ENCODE measurements at places on chromosomes 4 and X.

- H3K4me3 ChIP-seq = no peak overlapping the region
- no peak for DNase-seq
- no peaks in the 10 kb centered on the region for H3K27me3 ChIP-seq
- H3K27ac ChIP-seq = no peak overlapping the region
- H3K36me3 ChIP-seq = no peaks in the 10 kb centered on the region
Observed at GRCh38 chrX:106935175-106935574, 15.0 kb downstream of the CLDN2 start.

- DNase-seq = no peak
- no peaks in the 10 kb centered on the region for H3K27me3 ChIP-seq
- H3K4me1 ChIP-seq = peaks cover 10% of the 10 kb centered on the region
- H3K27ac ChIP-seq = no peak overlapping the region
Observed at GRCh38 chr4:81664079-81664478, 192.4 kb upstream of the RASGEF1B start.

GRCh38 chr4:6318206-6318605, 48.6 kb downstream of the WFS1 start:
- H3K36me3 ChIP-seq = no peaks in the 10 kb centered on the region
- no peaks in the 10 kb centered on the region for H3K4me1 ChIP-seq
- H3K27me3 ChIP-seq = no peaks in the 10 kb centered on the region
- H3K27ac ChIP-seq = no peak overlapping the region
- H3K4me3 ChIP-seq = no peak overlapping the region

- no peaks in the 10 kb centered on the region for H3K27me3 ChIP-seq
- H3K36me3 ChIP-seq = peaks cover 17% of the 10 kb centered on the region
- H3K27ac ChIP-seq = peak overlapping the region; percentile 24
Observed at GRCh38 chr4:86816501-86817273, 32.5 kb downstream of the SLC10A6 start.

DNA sequence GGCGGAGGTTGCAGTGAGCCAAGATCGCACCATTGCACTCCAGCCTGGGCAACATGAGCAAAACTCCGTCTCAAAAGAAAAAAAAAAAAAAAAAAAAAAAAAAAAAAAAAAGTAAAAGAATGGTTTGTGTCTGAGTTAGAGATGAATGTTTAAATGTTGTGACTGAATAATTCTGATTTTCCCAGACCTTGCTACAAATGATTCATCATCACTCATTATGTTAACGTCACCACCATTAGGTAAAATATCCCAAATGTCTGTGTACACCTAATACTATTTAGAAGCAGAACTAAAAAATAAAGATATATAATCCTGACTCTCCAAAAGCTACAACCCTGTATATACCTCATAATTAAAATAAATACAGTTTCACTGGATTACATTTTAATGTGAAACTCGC, 70.8 kb downstream of the HHIP start:
- DNase-seq = no peak
- no peaks in the 10 kb centered on the region for H3K4me1 ChIP-seq
- H3K27me3 ChIP-seq = no peaks in the 10 kb centered on the region
- no peak overlapping the region for H3K27ac ChIP-seq

DNA sequence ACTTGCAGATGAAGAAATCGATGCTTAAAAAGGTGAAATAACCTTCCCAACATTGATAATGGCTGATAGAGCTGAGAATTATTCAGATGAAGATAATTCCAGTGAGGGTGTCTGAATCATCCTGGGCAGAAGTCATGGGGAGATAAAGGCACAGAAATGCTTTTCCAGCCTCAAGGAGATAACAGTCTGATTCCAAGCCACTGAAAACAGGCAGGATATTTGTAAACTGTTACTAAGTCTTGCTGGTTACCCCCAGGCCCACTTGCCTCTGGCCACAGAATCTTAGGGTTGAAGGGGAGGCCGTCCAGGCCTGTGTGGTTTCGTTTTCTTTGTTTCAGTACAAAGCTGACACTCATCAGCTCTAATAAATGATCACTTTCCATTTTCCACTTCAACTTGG, 158.5 kb downstream of the SH3KBP1 start:
- H3K4me1 ChIP-seq = no peaks in the 10 kb centered on the region
- H3K27me3 ChIP-seq = no peaks in the 10 kb centered on the region
- H3K36me3 ChIP-seq = no peaks in the 10 kb centered on the region
- no peak overlapping the region for H3K27ac ChIP-seq
- DNase-seq = no peak

DNA sequence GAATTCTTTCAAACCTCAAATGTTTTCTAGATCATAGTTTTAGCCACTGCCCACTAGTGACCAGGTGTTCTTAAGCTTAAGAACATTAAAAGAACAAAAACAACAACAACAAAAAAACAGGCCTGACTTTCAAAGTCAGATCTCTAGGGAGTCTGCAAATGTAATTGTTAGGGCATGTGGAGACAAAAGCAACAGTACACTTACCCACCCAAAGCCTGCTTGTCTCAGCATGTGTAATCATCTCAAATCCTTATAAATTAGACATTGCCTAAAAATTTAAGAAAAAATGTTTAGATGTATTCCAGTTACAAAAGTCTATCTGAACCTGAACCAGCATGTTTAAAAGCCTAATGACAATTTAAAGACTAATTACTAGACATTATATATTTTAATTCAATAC, 79.9 kb downstream of the SLC7A11 start:
- H3K4me1 ChIP-seq = no peaks in the 10 kb centered on the region
- DNase-seq = no peak
- H3K27me3 ChIP-seq = no peaks in the 10 kb centered on the region
- H3K27ac ChIP-seq = no peak overlapping the region
- H3K36me3 ChIP-seq = no peaks in the 10 kb centered on the region
- H3K4me3 ChIP-seq = no peak overlapping the region

- H3K27me3 ChIP-seq = no peaks in the 10 kb centered on the region
- no peak overlapping the region for H3K4me3 ChIP-seq
- no peaks in the 10 kb centered on the region for H3K4me1 ChIP-seq
- DNase-seq = no peak
Observed at GRCh38 chrX:68922013-68922412, 93.2 kb downstream of the EFNB1 start.

- H3K4me1 ChIP-seq = no peaks in the 10 kb centered on the region
- H3K4me3 ChIP-seq = no peak overlapping the region
- DNase-seq = no peak
- no peaks in the 10 kb centered on the region for H3K36me3 ChIP-seq
- no peaks in the 10 kb centered on the region for H3K27me3 ChIP-seq
Observed at GRCh38 chr4:169940460-169940859, 85.7 kb downstream of the MFAP3L start.

- no peak overlapping the region for H3K4me3 ChIP-seq
- DNase-seq = no peak
- peaks cover 18% of the 10 kb centered on the region for H3K27me3 ChIP-seq
- H3K27ac ChIP-seq = no peak overlapping the region
- no peaks in the 10 kb centered on the region for H3K4me1 ChIP-seq
- H3K36me3 ChIP-seq = no peaks in the 10 kb centered on the region
Observed at GRCh38 chr4:42391981-42392380, 5.3 kb upstream of the SHISA3 start.

- H3K27ac ChIP-seq = no peak overlapping the region
- no peak for DNase-seq
- H3K4me3 ChIP-seq = no peak overlapping the region
- no peaks in the 10 kb centered on the region for H3K4me1 ChIP-seq
- H3K27me3 ChIP-seq = no peaks in the 10 kb centered on the region
Observed at GRCh38 chr4:124525524-124525923, 187.0 kb downstream of the ANKRD50 start.

DNA sequence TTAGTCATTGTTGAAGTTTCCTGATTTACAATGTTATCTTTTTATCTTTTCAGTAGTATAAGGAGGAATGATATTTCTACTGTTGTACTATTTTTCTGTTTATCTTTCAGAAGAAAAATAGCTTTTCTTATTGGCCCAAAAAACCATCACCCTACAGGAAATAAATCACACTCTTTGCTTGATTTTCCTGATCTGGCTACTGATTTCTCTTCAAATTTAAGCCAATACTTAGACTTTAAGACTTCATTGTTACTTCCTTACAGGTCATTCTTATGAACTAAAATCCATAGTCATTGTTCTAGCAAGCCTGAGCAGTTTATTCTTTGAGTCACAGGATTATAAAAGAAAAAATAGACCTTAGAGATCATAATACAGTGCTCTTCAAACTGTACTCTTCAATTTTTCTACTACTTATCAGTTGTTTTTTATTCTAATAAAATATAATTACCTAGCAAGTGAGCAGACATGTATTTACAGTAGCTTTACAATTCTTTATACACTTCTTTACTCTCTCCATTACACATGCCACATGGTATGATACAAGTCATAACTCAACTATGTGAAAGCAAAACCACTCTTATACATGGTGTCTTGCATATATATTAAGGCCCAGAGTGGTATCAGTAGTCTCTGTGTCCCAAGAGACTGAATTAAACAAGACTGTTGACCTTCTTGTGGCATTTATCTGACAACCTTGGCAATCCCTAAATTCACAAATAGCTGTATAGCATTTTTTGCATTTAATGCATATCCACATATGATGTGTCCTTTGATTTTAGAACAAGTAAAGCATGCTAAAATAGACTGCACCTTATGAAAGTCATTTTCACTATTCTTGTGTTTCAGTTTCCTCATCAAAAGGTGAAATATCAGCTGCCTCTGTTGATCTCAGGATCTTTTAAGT, 47.9 kb downstream of the TET2 start:
- no peaks in the 10 kb centered on the region for H3K36me3 ChIP-seq
- no peak for DNase-seq
- H3K27ac ChIP-seq = no peak overlapping the region
- peaks cover 46% of the 10 kb centered on the region for H3K4me1 ChIP-seq
- no peak overlapping the region for H3K4me3 ChIP-seq
- no peaks in the 10 kb centered on the region for H3K27me3 ChIP-seq

- H3K4me1 ChIP-seq = no peaks in the 10 kb centered on the region
- H3K36me3 ChIP-seq = no peaks in the 10 kb centered on the region
- no peak overlapping the region for H3K27ac ChIP-seq
Observed at GRCh38 chr4:18113710-18114331, 92.3 kb upstream of the LCORL start.

GRCh38 chr4:112546476-112546875, 30.5 kb upstream of the NEUROG2 start:
- no peaks in the 10 kb centered on the region for H3K36me3 ChIP-seq
- H3K27ac ChIP-seq = no peak overlapping the region
- H3K4me1 ChIP-seq = no peaks in the 10 kb centered on the region
- H3K27me3 ChIP-seq = no peaks in the 10 kb centered on the region
- DNase-seq = no peak

DNA sequence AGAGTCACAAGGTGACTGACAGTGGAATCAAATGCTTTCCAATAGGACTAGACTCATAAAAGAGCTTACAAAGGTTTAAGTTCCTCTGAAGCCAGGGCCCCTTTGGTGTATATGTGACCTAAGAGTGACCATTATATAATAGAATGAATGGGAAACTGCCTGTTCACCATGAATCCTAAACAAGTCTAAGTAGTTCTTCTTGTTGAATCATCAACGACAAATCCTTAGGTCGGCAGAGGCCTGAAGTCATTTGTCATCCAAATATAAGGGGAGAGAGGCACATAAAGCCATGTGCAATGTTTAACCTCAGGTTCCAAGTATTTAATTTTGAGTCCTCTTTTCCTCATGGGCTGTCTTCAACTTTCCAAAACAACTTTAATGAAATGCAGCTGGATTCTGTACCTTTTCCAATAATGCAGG, 122.4 kb downstream of the RASL11B start:
- H3K27ac ChIP-seq = no peak overlapping the region
- H3K4me3 ChIP-seq = no peak overlapping the region
- no peaks in the 10 kb centered on the region for H3K27me3 ChIP-seq
- DNase-seq = no peak
- H3K4me1 ChIP-seq = peaks cover 12% of the 10 kb centered on the region

GRCh38 chr4:55491486-55491885, 55.2 kb downstream of the CLOCK start:
- peaks cover 10% of the 10 kb centered on the region for H3K36me3 ChIP-seq
- H3K27ac ChIP-seq = no peak overlapping the region
- DNase-seq = no peak
- no peaks in the 10 kb centered on the region for H3K4me1 ChIP-seq
- H3K27me3 ChIP-seq = no peaks in the 10 kb centered on the region
- no peak overlapping the region for H3K4me3 ChIP-seq

DNA sequence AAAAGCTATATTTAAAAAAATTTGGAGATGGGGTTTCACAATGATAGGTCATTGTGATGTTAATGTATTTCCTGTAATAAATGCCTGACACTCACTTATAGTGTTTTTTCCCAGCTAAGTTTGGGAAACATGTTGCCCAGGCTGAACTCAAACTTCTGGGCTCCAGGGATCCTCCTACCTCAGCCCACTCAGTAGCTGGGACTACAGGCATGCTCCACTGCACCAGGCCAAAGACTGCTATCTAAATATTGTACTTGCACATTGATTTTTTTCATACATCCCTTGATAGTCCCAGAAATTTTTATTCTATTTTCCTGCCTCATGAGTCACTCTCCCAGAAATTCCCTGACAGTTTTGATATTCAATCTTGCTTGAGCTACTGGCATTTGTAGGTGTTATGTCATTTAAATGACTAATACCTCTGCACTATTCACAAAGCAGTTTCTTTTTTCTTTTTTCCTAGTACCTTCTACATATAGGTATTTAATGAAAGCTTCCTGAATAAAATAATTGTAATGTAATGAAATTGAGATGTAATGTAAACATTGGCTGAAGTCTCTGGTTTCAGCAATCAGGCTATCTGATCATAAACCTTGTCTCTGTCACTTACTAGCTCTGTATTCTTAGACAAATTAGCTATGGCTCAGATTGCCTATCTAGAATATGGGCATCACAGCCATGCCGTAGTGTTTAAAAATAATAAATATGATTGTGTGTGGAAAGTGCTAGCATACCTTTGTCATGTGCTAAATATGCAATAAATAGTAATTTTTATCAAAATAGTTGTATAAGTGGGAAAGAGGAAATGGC, 1973.0 kb upstream of the AGA start:
- no peaks in the 10 kb centered on the region for H3K27me3 ChIP-seq
- H3K36me3 ChIP-seq = no peaks in the 10 kb centered on the region
- no peak for DNase-seq
- H3K27ac ChIP-seq = no peak overlapping the region
- H3K4me1 ChIP-seq = no peaks in the 10 kb centered on the region

DNA sequence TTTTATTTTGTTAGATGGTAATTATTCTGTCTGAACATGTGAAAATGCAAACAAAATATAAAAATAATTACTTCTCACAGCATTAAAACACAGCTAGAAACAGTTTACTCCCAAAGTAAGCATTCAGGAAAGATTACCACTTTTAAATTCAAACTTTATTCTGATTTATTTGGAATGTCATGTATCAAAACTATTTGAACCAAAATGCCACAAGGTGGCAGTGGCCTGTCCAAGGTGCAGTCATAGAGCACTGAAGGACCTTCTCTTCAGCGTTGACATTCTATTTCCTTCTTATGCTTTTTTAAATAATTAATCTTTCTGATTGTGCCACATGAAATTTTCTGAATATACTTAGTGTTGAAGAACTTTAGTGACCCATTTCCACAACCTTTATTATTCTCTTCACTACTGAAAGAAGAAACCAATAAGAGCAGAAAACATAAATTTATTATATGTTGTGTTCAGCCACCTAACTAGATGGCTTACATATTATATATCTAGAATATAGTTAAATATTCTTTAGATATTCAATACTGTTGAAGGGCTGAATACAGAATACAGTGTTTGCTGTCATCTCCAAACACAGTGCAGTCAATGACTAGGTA, 283.6 kb downstream of the CFAP299 start:
- H3K4me3 ChIP-seq = no peak overlapping the region
- H3K4me1 ChIP-seq = no peaks in the 10 kb centered on the region
- no peaks in the 10 kb centered on the region for H3K27me3 ChIP-seq
- no peak for DNase-seq
- H3K36me3 ChIP-seq = no peaks in the 10 kb centered on the region

- no peaks in the 10 kb centered on the region for H3K36me3 ChIP-seq
- H3K4me1 ChIP-seq = no peaks in the 10 kb centered on the region
- no peak overlapping the region for H3K27ac ChIP-seq
- H3K4me3 ChIP-seq = no peak overlapping the region
Observed at GRCh38 chr4:79294064-79294463, 31.8 kb downstream of the NAA11 start.

- no peak for DNase-seq
- no peaks in the 10 kb centered on the region for H3K36me3 ChIP-seq
Observed at GRCh38 chrX:15438332-15438731, 54.1 kb upstream of the VEGFD start.
